DMS79 treated with DMSO at 0.1 percent for 48 hours (cell line): ENCODE measurements at places on chromosomes 2 and 18.

DNA sequence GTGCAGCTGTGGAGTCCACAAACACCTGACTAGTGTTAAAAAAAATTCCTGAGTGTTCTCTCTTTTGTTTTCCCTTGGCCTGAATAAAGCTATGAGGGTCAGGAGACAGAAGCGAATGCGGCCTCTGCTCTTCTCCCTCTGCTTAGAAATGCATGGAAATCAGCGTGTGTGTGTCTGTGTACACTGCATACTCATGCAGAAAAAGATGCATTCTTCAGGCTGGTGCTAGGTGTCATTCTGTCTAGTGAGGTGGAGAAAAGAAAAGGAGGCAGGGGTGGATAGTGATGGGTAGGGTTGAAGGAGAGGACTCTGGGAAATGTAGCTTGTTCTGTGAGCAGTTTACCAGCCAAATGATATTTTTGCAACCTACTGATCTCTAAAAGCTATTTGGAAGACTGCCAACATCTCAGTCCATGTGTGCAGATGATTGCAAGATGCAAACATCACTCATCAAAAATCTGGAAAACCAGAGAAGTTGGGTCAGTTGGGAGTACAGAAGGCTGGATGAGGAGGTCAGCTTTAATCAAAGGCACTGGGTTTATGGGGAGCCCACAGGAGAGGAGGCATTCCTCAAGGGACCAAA is 177.7 kb downstream of the INSIG2 start:
- DNase-seq, result no peak

- DNase-seq, result no peak
These were observed 222.2 kb downstream of the MYCN start for GRCh38 chr2:16162491-16163040.

DNA sequence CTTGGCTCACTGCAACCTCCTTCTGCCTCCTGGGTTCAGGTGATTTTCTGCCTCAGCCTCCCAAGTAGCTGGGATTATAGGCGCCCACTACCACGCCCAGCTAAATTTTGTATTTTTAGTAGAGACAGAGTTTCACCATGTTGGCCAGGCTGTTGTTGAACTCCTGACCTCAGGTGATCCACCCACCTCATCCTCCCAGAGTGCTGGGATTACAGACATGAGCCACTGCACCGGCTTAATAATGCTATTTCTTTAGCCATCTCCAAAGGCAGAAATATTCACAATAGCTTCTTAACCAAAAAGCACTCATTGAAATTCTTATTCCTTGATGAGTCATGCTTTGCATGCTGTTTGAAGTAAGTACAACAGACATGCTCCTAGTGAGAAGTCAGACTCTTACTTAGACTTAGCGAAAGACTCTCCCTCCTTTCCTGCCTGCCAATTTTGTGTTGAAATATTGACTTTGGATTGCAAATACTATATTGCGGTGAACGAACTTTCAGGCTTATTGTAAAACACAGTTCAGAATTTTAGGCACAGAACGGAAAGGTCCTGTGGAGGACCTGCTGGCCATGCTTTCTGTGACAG is 4.4 kb downstream of the ACTR3 start:
- DNase-seq, result no peak

GRCh38 chr2:108564510-108564909 is 30.2 kb downstream of the LIMS1 start:
- no peak for DNase-seq

DNA sequence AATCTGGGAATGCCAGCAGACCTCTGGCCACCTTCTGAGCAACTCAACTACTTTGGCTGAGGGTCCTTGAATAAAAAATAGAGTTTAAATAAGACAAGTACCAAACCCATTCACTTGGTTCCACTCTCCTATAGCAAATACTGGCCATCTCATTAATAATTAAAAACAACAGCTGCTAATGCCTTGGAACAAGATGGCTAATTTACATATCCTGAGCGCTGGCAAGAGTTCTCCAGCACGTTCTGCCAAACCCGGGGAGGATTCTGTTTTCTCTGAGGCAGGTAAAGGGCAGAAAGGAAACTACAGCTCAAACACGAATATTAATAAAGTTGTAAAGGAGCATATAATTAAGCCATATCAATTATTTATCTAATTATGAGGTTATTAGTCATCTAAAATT is 1123.7 kb downstream of the TDRD15 start:
- DNase-seq, result no peak

DNA sequence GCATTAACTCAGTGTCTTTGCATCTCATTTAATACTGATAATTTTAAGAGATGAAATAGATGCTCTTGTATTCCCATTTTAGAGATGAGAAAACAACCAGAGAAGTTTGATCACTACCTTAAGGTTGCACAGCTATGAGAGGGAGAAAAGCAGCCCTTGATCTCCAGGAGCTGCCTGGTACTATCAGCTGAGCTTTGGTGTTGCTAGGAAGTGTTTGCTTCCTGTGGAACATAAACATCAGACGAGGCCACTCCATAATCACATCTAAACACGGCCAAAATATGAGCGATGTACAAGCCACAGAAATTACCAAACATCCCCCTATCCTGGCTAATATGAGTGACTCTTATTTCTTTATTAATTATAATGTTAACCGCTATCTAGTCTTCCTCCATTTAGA is 620 bp upstream of the WDFY1 start:
- DNase-seq, result no peak

DNA sequence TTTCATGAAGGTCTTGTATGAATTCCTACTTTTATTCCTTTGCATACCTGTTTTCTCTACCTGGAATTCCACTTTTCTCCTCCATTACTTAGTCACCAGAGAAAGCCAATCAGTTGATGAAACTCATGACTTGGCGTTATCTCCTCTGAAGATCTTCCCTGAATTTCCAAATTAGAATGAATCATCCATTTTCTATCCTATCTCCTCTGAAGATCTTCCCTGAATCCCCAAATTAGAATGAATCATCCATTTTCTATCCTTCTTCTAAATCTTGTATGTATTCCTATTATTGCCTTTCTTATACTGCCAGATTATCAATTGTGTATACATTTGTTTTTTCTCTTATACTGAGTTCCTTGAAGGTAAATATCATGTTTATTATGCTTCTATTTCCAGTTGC is 440.4 kb downstream of the CCDC85A start:
- DNase-seq, result no peak

GRCh38 chr2:220783671-220784070 is 788.4 kb downstream of the EPHA4 start:
- no peak for DNase-seq

GRCh38 chr2:60565472-60565871 is 12.0 kb upstream of the BCL11A start:
- peak; percentile 17 for DNase-seq

DNA sequence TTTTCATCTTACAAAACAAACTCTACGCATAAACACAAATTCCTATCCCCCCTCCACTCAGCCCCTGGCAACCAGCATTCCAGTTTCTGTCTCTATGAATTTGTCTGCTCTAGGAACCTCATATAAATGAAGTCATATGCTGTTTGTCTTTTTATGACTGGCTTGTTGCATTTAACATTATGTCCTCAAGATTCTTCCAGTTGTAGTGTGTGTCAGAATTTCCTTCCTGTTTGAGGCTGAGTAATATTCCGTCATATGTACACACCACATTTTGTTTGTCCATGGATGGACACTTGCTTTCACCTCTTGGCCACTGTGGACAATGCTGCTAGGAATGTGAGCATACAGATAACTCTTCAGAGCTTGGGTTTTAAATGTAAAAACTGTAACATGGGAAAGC is 272.1 kb downstream of the GBX2 start:
- DNase-seq, result no peak

- DNase-seq, result no peak
These were observed 14.1 kb downstream of the PER2 start for GRCh38 chr2:238274152-238274865.

GRCh38 chr18:75133721-75134610 is 75.0 kb downstream of the PTGR3 start:
- DNase-seq, result no peak

- DNase-seq, result no peak
These were observed 362.8 kb downstream of the CBLN2 start for GRCh38 chr18:72181241-72181764.

GRCh38 chr2:213068676-213069359 is 82.6 kb downstream of the IKZF2 start:
- DNase-seq, result no peak

GRCh38 chr2:9285921-9286320 is 79.3 kb downstream of the ASAP2 start:
- no peak for DNase-seq

- no peak for DNase-seq
These were observed 143.2 kb downstream of the TPGS2 start for GRCh38 chr18:36685580-36685979.
